ENCODE measurements at places on chromosomes 11 and 22.

DNA sequence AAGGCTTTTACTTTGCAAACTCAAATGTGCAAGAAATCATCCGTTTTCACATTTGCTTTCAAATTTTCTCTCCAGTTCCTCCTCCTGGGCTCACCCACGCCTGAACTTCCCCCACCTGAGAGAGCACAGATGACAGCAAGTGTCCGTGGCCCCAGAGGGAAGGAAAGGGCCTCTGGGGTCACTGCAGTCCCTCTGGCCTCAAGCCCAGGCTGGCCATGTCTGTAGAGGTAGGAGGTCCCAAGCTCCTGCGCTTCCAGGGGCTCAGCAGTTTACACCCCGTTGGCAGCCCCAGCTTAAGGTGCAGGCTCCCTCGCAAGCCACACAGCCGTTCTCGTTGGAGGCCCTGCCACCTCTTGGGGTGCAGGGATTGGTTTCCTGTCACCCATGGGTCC, 40.5 kb upstream of the PRDM11 start:
- no peak for DNase-seq

- no peak for DNase-seq
These were observed 39.0 kb downstream of the FAM83F start for GRCh38 chr22:40033586-40034380.

DNA sequence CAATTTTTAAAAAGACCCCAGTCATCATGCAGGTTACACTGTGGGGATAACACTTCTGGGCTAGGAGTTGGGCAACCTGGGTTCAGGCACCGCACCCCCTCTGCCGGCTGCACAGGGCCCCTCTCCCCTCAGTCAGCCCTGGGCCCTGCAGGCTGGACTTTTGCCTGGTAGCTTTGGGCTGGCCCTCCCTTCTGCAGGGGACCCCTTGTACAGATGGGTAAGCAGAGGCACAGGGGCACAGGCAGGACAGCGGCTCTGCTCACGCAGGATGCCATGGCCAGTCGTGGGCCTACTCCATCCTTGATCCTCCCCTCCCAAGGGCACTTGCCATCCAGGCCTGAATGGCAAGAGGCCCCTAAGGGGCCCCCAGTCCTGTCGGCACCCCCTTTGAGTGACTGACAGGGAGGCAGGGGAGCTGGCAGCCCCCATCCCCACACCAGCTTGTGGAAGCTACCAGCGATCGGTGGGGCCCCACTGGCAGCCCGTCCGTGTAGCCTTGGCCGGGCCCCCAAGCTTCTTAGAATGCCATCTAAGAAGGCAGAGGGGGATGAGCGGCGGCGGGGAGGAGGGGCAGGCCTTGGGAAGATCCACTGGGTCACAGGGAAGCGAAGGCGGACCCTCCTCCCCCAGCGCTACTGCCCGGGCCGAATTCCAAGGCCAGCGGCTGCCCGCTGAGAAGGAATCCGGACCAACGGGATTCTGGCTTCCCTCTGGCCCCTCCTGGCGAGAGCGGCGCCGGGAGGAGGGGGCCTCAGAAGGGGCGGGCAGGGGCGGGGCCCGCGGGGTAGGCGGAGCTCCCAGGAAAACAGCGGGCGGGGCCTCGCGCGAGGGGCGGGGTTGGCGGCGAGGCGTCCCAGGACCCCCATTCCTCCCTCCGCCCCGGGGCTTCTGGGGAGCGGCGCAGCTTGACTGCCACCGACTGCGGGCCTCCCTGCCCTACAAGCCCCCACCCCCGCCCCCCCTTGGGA, 6.8 kb upstream of the CHKA start:
- DNase-seq = no peak

DNA sequence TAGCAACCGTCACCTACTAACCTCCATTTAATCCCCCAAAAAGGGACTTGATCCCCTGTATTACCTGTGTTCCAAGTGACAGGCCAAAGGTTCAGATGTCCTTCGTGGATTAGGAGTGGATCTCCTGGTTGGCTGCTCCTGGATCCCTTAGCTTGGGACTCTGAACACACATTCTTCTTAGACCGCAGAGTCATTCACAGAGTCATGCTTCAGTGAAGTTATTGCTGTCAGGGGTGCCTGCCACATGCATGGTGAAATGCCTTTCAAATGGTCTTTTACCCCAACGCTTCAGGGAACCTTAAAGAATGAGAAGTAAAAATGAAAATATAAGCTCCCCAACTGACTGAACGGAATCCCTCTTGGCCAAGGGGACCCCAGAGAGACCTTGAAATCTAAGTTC, 49.1 kb downstream of the ADAMTS8 start:
- DNase-seq = no peak

- DNase-seq = no peak
These were observed 54.3 kb upstream of the PPARA start for GRCh38 chr22:46096051-46096450.

GRCh38 chr11:65554057-65554818, 3.9 kb downstream of the LTBP3 start:
- DNase-seq = no peak

- no peak for DNase-seq
These were observed 46.3 kb upstream of the SEZ6L start for GRCh38 chr22:26122920-26123468.

DNA sequence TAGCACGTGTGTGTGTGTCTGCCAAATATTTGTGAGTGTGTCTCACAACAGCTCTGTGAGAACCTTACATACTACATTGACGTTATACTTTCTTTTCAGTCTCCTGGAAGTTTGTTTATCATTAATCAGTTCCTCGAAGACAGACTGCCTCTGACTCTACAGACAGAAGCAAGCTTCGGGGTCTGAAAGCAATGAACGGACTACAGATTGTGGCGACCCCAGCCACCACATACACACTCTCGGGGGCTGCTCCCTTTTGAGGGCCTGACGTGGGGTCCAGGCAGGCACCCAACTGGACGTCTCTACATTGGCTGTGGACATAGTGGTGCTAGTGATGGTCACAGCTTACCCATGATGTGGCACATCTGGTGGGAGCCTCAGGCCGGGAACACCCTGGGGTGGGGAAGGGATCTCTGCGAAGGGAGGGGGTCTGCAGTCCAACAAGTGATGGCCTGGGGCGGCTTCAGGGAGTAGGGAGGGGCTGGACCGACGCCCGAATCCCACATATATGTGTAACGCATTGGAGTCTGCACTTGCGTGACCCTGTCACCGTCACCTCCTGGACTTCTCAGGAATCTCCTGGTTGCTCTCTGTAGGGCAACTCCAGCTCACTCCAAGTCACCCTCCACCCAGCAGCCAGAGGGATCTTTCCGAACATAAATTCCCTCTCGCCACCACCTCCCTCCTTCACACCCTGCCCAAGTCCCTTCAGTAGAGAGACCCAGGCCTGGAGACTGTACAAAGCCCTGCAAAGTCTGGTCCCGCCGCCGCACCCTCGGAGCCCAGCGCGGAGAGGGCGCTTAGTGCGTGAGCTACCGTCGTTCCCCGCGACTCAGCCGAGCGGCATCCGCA, 30.4 kb upstream of the TRIM29 start:
- DNase-seq = no peak

GRCh38 chr11:27130806-27131205, 90.2 kb downstream of the BBOX1 start:
- no peak for DNase-seq

GRCh38 chr11:94828088-94828487, 59.9 kb downstream of the AMOTL1 start:
- no peak for DNase-seq

DNA sequence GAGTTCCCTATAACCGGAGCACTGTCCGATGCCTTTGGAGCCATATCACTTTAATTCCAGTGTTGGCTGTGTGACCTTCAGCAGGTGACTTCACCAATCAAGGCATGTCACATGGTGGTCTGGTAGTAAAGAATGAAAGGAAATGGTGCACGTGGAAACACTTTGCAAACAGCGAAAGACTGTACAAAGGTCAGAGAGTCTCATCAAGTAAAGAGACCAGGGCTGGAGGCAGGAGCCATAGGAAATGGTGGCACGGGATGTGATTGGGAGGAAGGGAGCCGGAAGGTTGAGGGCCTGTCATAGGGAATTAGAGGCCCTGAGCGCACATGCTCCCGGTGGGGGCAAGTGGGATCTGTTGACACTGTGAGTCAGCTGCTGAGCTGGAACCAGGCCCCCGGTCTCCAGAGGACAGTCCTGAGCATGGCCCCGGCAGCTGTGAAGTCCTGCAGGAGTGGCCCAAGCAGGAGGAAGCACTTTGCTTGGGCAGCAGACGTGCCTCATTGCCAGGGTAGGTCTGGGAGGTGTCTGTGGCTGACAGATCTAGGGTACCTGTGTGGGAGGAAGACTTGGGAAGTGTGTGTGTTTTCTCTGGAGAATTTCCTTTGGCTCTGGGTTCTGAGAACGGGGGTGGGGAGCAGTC, 2.0 kb downstream of the DAGLA start:
- DNase-seq = no peak

DNA sequence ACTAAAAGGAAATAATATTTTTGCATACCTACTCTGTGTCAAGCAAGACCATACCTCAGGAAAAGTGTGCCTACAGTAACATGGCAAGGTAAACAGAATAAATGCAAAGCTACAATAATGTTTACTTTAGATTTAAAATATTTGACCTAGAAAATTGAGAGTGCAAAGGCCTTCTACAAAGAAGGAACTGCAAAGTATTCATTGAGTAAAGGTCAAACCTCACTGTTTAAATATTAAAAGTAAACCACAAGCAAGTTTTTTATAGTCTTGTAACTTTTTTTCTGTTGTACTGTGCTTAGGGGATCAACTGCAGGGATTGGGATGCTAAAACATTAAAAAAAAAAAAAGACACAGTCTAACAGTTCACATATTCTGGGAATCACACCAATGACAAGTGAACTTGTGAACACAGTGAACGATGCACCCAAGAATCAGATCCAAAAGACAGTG, 48.8 kb downstream of the CWF19L2 start:
- DNase-seq = no peak

DNA sequence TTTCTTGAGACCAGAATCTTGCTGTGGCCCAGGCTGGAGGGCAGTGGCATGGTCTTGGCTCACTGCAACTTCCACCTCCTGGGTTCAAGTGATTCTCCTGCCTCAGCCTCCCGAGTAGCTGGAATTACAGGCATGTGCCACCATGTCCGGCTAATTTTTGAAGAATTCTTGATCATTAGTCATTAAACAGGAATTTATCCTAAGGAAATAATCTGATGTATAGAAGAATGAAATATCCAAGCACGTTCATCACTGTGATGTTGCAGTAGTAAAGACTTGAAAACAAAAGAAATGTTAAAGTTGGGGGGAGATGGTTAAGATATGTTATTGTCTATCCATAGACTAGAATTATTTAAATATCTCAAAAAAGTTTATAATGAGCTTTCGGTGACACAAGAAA, 23.6 kb downstream of the CBL start:
- DNase-seq = no peak

GRCh38 chr11:69159150-69159852, 3.6 kb downstream of the SMIM38 start:
- DNase-seq = no peak

- no peak for DNase-seq
These were observed 17.1 kb downstream of the MIAT start for GRCh38 chr22:26674211-26675190.

- no peak for DNase-seq
These were observed 94.3 kb downstream of the SOX6 start for GRCh38 chr11:16261836-16262644.

- DNase-seq = no peak
These were observed 18.3 kb upstream of the TALDO1 start for GRCh38 chr11:728901-729491.

DNA sequence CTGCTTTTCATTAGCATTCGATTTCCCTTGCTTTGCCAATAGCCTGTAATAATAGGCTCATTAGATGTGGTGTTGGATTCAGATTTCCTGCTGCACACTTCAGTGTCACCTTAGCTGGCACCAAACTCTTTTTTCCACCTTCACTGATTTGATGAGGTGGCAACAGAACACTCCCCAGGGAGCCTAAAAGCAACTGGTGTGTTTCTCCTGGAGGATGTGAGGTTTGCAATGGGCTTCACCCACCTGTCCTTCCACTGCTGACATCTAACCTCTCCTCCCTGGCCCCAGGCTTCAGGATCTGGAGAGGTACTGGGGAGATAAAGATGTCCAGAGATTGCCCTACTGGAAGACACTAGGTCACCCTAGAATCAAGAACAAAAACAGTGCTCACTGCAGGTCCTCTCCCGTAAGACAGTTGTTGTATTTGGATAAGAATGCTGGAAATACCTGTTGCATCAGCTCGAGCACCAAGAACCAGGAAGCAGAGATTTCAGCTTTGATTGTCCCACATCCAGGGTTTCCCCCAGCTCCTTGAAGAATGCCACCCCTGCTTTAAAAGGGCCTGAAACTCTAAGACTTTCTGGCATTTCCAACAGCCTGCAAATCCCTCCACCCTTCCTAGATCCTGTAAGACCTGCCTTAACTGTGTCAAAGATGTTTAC, 96.9 kb downstream of the SLC1A2 start:
- no peak for DNase-seq

DNA sequence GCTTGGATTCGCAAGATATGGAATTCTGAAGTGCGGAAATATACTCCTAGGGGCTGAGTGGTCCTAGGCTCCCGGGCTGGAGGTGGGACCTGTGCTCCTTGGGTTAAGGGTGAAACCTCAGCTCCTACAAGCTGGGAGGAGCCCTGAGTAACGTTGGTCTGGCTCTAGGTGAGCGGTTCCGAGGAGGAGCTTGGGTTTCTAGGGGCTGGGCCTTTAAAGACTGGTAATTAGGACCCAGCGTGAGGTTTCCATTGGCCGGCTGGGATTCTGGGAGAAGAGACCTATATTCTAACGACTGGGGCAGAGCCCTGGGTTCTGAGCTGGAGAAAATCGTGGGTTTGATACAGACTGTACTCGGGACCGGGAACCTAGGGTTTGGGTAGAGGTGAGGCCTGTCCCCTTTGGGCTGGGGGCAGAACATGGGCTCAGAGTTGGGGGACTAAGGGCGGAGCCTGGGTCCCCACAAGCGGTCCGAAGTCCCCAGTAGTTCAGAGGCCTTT, 882 bp upstream of the MAP4K2 start:
- no peak for DNase-seq

DNA sequence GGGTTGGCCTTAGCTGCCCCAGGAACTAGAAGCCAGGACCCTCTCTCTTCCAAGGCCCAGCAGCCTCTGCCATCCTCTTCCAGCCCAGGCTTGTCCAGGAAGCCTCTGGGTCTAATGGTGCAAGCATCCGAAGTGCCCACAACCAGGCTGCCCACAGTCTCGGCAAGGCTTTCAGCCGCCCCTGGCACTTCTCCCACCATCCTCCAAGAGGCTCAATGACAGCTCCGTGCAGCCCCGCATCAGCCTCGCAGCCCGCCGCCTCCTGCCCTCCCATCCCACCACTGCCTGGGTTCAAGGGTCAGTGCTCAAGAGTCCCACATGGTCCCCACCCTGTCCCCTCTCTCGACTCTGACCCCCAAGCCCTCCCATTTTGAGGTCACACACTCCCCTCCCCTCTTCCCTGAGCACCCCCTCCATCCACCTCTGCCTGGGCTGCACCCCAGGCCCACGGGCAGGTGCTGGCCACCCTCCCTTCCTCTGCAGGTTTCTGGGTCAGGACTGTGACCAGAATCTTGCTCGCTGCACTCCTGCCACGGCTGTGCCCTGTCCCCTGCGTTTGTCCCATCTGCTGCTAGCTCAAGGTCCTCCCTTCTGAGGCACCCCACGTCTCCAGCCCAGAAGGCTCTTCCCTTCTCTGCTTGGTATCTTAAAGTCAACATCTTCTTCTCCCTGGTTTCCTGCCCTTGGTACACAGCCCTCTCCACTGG, 17.2 kb downstream of the IFITM10 start:
- DNase-seq = no peak

- no peak for DNase-seq
These were observed 36.6 kb downstream of the DCUN1D5 start for GRCh38 chr11:103055221-103055890.
